IMR-90 (cell line): ENCODE measurements at places on chromosomes 2 and 18. TPM values are rescaled to one million over a fixed set of nuclear protein-coding genes. Genes with fewer than 3 reads are reported as not detected.

GRCh38 chr18:47798366-47798765 is 132.1 kb downstream of the SMAD2 start:
- no peaks in the 10 kb centered on the region for H3K36me3 ChIP-seq
- H3K27me3 ChIP-seq, result peaks cover 23% of the 10 kb centered on the region
- DNase-seq, result no peak
- no peak overlapping the region for H3K4me3 ChIP-seq
- no peaks in the 10 kb centered on the region for H3K4me1 ChIP-seq

GRCh38 chr2:667332-667999 is 9.7 kb downstream of the TMEM18 start:
- no peak overlapping the region for H3K27ac ChIP-seq
- DNase-seq, result peak; percentile 85
- peaks cover 4% of the 10 kb centered on the region for H3K4me1 ChIP-seq

GRCh38 chr2:216540920-216541319 is 42.3 kb downstream of the RPL37A start:
- DNase-seq, result no peak
- no peaks in the 10 kb centered on the region for H3K36me3 ChIP-seq
- no peak overlapping the region for H3K4me3 ChIP-seq
- no peaks in the 10 kb centered on the region for H3K27me3 ChIP-seq

DNA sequence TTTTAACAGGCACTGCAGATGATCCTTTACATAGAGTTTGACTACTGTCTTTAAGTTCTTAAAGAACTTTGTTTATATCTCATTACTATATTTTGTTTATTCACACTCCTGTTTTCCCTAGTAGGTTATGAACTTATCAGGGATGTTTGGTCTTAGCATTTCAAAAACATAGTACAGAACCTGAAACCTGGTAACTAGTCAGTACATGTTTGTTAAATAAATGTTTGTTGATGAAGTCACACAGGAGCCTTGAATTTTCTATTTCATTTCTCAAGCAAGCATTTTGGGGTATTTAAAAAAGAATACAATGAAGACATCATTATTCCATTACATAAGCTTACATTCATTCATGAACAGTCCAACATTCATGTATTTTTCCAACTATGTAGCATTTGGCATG is 280.3 kb upstream of the ZSWIM2 start:
- no peak for DNase-seq
- no peak overlapping the region for H3K4me3 ChIP-seq

DNA sequence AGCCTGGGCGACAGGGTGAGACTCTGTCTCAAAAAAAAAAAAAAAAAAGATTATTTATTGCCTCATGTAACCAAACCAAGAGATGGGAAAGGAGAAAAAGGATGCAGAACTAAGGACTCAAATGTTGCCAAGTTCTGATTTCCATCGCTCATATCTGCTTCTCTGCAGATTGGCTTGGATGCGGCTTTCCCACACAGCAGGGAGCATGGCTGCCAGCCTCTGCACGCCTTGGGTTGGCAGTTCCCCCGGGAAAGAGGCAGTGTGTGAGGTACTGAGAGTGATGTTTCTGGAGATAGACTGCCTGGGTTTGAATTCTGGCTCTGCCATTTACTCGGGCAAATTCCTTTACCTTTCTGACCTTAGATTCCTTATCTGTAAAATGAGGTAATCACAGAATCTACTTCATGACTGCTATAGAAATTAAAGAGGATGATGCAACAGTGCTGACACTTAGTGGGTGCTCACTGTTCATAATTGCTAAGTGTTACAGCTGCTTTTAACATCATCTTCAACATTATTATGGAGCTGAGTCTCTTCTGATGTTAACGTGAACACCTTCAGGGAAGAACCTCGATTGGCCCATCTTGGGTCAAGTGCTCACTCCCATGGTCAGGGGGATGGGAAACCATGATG is 68.8 kb downstream of the ACAA2 start:
- H3K27me3 ChIP-seq, result peaks cover 17% of the 10 kb centered on the region
- no peak for DNase-seq
- H3K4me1 ChIP-seq, result no peaks in the 10 kb centered on the region
- no peak overlapping the region for H3K27ac ChIP-seq
- no peaks in the 10 kb centered on the region for H3K36me3 ChIP-seq

DNA sequence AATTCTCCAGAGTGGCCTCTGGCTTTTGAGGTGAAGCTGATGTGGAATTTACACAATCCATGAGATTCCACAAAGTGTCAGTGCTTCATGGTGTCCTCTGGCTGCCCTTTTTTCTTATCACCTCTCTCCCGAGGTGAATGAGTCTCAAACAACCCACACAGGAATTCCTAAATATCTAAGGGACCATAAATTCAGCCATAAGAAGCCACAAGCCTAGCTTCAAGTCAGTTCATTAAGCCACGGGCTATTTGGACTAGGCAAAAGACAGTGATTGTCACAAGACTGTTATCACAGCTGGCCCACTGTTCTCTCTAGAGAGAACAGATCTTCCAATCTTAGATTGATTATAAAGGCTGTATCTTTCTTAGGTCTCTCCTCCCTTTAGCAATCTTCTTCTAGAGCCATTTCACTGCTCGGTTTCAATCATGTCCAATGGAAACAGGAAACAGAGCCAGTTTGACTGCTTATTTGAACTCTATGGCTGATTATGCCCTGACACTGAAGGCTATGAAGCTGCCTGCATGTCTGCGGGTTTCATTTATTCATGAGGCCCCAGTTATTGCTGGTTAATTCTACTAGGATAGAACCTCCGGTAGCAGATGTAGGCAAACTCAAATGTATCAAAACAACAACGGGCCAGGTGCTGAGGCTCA is 4.1 kb downstream of the NEMP2 start:
- no peak overlapping the region for H3K4me3 ChIP-seq
- no peaks in the 10 kb centered on the region for H3K27me3 ChIP-seq
- H3K27ac ChIP-seq, result no peak overlapping the region
- H3K36me3 ChIP-seq, result no peaks in the 10 kb centered on the region
- peaks cover 19% of the 10 kb centered on the region for H3K4me1 ChIP-seq

- H3K27ac ChIP-seq, result 0 out of 2 replicates have a peak overlapping the region, but pooled peaks have one; percentile 1
- no peaks in the 10 kb centered on the region for H3K36me3 ChIP-seq
- DNase-seq, result peak; percentile 78
- H3K4me3 ChIP-seq, result no peak overlapping the region
These were observed 76.9 kb downstream of the AOX1 start for GRCh38 chr2:200662727-200663126.

DNA sequence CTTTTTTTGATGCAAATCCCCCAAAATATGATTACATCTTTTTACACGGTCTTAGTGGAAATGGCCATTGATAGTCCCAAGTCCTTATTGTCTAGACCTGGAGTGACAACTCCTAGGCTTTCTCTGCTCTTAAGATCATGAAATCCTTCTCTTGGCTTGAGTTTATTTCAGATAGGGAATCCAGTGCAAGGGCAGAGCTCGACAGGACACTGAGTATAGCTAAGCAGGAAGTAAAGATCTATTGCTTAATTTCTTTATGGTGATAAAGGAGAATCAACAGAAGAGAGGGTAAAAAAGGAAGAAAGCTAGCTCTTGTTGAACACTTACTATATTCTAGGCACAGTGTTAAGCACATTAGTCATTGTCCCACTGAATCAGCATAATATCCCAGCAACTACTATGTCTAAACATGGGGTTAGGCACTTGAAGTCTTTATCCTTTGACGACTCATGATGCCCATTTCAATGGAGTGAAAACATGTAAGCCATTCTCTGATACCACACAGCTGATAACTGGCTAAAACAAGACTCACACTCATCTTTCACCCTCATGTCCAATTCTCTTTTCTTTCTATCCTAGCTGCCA is 74.1 kb upstream of the LRATD1 start:
- DNase-seq, result no peak
- no peaks in the 10 kb centered on the region for H3K27me3 ChIP-seq
- no peaks in the 10 kb centered on the region for H3K36me3 ChIP-seq
- H3K4me1 ChIP-seq, result no peaks in the 10 kb centered on the region

DNA sequence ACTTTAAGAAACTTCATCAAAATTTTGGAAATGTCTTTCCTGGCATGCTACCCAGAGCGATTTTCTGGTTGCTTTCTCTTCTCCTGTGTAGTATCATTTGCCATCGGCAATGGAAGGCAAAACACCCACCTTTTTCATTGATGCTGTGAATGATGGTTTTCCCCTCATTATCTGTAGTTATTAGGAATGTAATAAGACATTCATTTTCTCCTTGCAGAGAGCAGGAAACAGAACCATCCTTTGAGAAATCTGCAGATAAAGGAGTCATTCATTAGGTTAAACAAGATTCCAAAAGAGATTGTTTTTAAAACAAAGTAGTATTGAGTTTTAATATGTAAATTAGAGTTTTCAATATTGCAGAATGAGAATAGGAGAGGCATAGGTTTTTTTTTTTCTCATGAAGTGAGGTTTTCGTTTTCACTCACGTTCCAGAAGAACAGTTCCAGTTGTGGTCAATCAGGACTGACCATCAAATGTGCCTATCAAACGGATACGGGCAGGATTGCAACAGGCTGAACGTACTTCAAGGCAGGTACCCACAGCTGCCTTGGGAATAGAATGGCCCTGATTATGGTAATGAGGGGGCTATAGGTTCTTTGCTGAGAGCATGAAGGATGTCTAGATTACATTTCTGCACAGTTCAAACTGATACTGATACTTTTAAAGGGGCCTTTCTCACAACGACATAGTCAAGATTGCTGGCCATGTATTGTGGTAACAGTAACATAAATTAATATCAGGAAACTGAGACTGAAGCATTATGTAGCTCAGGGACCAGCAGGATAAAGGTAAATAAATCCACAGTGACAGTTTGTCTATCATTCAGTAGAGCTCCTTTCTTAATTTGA is 49.8 kb upstream of the PLA2R1 start:
- no peak overlapping the region for H3K27ac ChIP-seq
- no peaks in the 10 kb centered on the region for H3K27me3 ChIP-seq
- H3K36me3 ChIP-seq, result no peaks in the 10 kb centered on the region
- no peak overlapping the region for H3K4me3 ChIP-seq
- H3K4me1 ChIP-seq, result no peaks in the 10 kb centered on the region

GRCh38 chr18:31250902-31251301 is 67.1 kb upstream of the DSG1 start:
- no peak overlapping the region for H3K27ac ChIP-seq
- no peaks in the 10 kb centered on the region for H3K27me3 ChIP-seq
- no peak overlapping the region for H3K4me3 ChIP-seq
- no peaks in the 10 kb centered on the region for H3K4me1 ChIP-seq
- DNase-seq, result no peak

DNA sequence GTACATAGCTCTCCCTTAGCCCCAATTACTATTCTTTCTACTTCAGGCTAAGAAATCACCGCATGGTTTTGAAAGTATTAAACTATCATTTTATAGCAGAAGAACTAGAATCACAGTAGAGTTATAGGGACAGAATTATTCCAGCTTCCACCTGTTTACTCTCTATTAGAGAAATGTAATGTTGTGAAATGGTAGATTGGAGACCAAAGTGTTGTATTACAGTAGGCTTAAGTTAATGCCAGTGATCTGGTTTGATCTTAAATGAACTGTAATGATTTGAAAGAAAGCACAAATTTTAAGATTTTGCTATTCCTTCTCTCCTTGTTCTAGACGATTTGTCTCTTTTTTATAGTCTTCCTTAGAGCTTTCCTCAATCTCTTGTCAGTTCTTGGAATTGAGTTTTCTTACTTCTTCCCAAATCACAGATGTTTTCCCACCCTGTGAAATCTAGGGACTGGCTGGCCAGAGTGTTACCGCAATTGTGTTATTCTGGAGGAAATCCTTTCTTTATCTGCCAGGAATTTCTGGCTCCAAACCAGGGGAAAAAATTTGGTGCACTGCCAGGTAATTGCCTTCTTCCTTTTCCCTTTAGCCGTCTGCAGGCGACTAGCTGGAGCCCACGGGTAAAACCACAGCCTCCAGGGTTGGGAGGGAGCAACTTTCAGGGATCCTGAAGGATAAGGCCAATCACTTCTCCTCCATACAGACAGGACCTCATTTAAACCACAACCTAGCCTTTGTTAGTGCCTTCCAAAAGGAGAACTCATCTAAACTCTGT is 51.7 kb downstream of the NOP58 start:
- H3K4me3 ChIP-seq, result no peak overlapping the region
- no peaks in the 10 kb centered on the region for H3K27me3 ChIP-seq
- H3K4me1 ChIP-seq, result peaks cover 2% of the 10 kb centered on the region; the same call in 1 of the 2 replicates
- peak; percentile 81 for DNase-seq

Gene CPO
- total RNA-seq, result not detected in 2 replicates

Gene PDE11A
- 0.56 and 0.72 TPM in 2 replicates for total RNA-seq

Gene GPBAR1
- total RNA-seq, result under 0.01 TPM in 1 of 2 replicates, not detected in the other

Gene BUB1
- total RNA-seq, result 43.4 and 45.8 TPM in 2 replicates

Gene NEU4
- not detected in 2 replicates for total RNA-seq

Gene DSC3
- total RNA-seq, result under 0.01 TPM in 2 replicates

Gene RGPD4
- not detected in 2 replicates for total RNA-seq
